HL-60 (cell line): ENCODE measurements at places on chromosomes 5 and 9.

DNA sequence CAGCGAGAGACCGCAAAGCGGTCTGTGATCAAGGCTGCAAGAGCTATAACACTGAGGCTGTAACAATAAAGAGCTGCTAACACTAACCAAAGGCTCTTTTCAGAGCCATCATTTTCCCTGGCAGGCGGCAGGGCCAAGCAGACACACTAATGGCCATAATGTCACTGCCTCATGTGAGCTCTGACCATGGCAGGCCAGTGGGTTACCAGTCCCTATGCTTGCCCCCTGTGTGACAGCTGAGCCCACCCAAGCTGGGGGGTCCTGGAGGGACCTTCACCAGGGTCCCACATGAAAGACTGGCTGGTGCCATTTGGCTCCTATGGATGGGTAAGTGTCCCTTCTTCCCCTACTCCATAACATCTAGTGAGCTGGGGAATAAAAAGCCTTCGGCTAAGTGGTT, 29.6 kb upstream of the TESK1 start:
- DNase-seq = no peak

- no peak for DNase-seq
Observed at GRCh38 chr5:168786147-168786546, 207.0 kb upstream of the PANK3 start.

DNA sequence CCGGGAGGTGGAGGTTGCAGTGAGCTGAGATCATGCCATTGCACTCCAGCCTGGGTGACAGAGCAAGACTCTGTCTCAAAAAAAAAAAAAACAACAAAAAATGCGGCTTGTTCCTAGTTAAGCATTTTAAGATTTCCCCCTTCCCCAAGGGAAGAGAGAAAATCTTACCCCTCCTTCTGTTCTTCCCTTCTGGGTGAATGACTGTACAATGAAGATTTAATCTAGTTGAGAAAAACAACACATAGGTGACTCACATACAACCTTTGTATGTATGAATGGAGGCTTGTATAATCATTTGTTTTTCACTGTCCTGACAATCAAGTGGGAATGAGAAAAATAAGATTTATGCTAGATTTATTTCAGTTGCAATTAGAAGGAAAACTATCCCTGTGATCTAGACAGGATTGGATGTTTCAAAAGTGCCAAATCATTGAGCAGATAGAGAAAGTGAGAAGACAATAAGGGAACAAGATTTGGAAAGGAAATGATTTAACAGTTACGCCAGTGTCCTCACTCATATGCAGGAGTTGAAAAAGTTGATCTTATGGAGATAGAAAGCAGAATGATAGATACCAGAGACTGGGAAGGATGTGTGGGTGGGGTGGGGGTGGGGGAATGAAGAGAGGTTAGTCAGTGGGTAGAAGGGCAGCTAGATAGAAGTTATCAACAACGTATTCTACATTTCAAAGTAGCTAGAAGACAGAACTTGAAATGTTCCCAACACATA, 16.7 kb downstream of the GDA start:
- DNase-seq = no peak

GRCh38 chr5:177334155-177334551, 17.3 kb downstream of the LMAN2 start:
- no peak for DNase-seq

DNA sequence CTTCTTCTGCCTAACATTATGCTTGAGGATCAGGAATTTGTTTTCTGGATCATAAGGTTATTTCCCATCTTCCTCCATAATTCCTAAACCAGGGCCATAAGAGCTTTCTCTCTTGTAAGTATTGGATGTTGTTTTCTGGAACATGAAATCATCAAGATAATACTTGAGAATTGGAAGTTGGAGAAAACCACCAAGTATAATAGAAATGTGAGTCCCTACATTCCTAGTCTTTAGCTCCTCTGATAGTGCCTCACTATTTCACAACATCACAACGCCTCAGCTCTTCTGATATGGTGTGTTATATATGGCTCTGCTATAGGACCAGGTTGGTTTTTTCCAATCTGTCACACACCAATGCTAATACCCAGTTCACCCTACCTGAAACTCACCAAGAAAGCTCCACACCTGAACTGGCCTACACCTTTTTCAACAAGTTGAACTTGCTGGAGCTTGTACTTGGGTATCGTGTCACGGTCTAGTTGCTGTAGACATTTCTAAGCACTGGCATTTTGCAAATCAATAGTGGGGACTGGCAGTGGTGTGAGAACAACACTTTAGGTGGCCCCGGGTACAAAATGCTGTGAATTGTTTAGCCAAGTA, 141.1 kb downstream of the ACTBL2 start:
- no peak for DNase-seq

GRCh38 chr5:15612915-15613635, 113.1 kb downstream of the FBXL7 start:
- no peak for DNase-seq

DNA sequence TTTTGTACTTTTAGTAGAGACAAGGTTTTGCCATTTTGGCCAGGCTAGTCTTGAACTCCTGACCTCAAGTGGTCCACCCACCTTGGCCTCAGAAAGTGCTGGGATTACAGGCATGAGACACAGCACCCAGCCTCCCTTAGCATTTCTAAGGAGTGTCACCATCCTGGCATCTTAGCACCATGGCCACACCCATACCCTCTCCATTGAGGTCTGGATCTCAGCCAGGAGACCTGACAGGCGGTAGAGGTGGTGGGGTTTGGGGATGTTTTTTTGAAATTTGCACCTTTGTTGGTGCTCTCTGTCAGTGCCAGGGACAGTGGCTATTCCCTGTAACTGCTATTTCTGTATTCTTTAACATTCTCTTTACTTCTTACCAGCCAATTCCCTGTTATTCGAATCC, 72.5 kb downstream of the TRIM36 start:
- no peak for DNase-seq

DNA sequence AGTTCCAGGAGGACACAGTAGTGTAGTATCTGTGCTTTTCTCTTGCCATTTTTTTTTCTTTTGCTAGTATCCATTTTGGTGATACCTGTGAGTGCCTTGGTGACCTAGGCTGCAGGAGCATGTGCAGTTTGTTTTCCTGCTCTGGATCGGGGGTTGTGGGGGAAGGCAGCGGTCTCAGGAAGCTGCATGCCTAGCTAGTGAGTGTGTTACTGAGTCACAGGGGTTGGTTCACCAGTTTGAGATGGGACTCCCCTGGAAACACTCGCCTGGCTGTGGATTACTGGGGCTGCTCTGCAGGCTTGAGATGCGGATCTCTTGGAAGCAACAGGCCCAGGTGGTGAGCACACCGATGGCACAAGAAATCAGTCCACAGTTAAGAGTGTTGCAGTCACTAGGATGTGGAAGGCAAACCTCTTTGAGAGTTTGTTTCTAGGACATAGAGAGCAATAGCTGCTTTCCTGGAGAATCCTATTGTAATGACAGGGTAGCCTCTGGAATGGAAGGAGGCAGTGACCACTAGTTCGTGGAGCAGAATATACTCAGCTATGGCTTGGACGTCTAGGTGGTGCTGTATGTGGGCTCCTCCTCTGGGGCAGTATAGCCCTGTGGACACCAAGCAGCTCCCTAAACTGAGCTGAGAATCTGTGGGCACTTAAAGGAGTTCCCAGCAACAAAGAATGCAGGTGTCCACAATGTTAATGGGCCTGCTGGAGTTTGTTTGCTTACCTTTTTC, 20.0 kb upstream of the SPATA31E1 start:
- DNase-seq = no peak

- DNase-seq = peak; percentile 66
Observed at GRCh38 chr9:129995409-129996160, 47.4 kb downstream of the FNBP1 start.

- peak; percentile 15 for DNase-seq
Observed at GRCh38 chr5:75536147-75536546, 24.5 kb downstream of the POLK start.

- no peak for DNase-seq
Observed at GRCh38 chr9:91071184-91071990, 269.8 kb downstream of the SYK start.

DNA sequence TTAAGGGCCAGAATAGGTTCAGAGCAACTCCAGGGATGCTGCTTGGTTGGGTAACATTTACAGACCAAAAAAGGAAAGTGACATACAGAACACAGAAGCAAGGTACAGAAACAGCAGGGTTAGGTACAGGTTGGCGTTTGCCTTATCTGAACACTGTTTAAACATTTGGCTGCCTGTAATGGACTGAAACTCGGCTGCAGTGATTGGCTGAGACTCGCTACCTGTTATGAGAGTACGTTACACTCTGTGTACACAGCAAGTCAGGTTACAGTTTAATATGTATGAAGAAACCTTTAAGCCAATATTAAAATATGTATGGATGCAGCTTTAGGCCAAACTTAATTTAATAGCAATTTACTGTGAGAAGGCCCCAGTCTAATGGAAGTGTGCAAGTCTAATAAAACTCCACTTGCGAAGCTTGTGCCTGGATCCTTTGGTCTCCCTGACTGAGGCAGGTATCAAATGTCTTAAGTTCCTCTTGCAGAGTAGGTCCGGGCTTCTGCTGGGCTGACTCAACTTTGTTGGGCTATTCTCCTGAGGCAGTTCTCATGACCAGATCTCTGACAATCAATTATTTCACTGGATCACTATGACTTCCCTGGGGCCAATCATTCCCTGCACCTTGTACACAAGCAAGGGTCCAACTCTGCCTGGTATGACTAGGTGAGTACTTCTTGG, 204.9 kb downstream of the ZNF462 start:
- no peak for DNase-seq

GRCh38 chr5:171595801-171596231, 176.4 kb downstream of the FGF18 start:
- no peak for DNase-seq

- no peak for DNase-seq
Observed at GRCh38 chr5:103021314-103021713, 98.6 kb downstream of the GIN1 start.

DNA sequence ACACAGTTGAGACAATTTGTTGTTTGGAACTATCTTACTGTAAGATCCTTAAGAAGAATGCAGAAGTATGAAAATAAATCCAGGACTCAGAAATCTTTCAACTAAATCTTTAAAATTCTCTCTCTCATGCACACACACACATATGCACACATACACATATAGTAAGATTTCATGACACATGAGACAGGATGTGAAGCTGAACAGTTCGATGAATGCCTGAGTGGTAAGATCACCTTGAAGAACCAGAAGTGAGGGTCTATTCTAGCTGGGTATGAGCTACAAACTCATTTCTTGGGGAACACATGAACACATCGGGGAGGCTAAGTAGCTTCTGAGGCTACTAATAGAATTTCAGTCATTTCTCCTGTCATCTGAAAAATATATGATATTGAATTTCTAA, 153.6 kb downstream of the TMC1 start:
- no peak for DNase-seq

GRCh38 chr9:78599926-78600325, 303.0 kb downstream of the PSAT1 start:
- no peak for DNase-seq

DNA sequence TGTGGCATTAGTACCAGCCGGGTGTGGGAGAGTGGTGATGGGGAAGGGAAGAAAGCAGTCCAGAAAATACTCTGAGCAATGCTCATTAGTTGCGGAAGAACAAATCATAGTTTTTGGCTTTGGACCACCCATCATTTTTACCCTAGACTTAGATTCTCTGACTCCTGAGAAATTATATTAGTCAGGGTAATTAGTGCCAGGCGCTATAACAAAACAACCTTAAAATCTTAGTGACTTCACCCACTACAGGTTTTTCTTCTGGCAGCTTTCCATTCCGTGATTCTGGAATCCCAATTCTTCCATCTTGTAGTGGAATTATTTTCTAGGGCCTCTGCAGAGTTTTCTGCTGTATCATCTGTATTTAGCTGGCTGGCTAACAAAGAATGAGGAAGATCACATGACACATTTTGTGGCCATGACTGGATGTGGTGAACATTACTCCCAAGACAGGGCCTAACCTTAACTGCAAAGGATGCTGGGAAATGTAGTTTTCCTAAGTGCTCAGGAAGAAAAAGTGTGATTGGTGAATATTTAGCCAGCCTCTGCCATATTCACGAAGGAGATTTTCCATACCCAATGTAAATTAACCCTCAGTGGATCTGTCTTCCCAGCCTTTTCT, 373.0 kb upstream of the MEF2C start:
- DNase-seq = peak; percentile 8

GRCh38 chr5:167358868-167359492, 932.5 kb upstream of the WWC1 start:
- DNase-seq = no peak

GRCh38 chr5:113118298-113118697, 141.7 kb downstream of the DCP2 start:
- DNase-seq = no peak

DNA sequence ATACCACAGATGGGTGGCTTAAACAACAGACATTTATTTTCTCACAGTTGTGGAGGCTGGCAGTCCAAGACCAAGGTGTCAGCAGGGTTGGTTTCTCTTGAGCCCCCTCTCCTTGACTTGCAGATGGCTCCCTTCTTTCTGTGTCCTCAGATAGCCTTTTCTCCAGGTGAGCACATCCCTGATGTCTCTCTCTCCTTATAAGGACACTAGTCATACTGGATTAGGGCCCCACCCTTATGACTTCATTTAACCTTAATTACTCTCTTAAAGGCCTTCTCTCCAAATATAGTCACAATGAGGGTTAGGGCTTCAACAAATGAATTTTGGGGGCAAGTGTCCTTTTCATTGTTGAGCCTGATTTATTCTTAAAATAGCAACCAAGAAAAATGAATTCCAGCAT, 14.7 kb downstream of the PTGER4 start:
- no peak for DNase-seq

- DNase-seq = no peak
Observed at GRCh38 chr5:165881259-165881658, 2375.8 kb downstream of the MAT2B start.

DNA sequence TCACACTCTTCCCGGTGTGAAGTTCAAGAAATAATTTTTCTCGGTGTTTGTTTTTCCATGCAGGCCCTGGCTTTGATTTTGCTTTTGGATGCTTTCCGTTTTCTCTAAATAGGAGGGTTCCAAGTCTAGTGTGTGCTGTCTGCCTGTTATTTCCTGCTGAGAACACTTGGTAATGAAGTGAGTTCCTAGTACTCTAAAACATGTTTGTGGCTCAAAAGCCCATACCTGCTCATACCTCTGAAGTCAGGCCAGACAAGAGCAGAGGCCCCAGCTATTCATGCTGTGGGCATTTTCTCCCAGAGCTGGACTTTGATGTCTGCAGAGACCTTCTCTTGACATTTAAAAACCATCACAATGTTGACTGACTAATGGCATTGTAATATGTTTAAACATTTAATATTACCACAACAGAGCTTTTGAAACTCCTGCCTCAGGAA, 211.2 kb downstream of the GOLPH3 start:
- no peak for DNase-seq
